ENCODE measurements at places on chromosomes 1 and 21. TPM values are rescaled to one million over a fixed set of nuclear protein-coding genes. Genes with fewer than 3 reads are reported as not detected.

DNA sequence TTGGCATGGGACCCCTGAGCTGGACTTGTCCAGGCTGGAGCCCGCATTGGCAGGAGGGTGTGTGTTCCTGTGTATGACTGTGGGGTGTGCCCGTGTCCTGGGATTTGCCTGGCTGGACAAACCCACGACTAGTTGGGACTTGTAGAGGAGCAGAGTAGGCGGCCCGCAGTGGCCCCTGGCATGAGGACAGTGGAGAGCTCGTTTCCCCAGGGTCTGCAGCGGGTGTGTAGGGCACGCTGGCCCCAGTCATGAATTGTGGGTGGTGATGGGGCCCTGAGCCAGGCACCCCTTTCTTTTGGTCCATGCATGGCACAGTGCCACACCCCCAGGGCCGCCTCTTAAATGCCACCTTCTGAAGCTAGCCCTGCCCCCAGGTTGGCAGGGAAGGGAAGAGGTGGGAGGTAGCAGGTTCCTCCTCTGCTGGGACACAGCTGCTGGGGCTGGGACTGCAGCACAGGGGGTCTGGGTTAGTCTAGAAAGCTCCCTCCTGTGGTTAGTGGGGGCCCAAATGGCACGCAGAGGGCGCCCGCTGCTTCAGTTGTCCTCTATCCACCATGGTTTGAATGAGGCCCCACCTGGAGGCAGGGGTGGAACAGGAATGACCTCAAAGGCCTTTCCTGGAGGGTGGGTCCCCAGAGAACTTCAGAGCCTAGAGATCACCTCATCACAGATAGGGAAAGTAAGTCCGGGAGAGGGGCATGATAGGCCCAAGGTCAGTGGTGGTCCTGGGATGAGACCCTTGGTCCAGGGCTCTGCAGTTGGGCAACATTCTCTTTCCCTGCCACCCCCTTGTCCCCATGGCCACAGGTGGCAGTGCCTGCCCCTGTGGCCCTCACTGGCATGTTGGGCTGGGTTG, 4.1 kb downstream of the CROCC start:
- DNase-seq = no peak

DNA sequence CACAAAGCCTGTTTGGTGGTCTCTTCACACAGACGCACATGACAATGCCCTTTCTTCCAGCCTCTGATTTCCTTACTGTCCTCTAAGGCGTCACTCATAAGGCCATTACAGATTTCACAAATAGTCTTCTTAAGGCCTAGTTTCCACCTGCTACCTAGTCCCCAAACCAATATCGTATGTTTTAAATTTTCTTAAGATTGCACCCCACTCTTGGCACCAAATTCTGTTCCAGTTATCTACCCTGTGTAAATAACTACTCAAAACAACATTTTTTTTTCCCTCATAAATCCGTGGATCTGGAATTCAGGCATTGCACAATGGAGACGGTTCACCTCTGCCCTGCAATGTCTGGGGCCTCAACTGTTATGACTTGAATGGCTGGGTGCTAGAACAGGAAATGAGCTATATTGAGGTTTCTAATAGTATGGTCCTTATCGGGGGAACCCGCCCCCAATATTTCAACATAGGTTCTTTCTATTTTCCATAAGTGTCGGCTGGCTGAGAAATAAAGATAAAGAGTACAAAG, 36.9 kb upstream of the SERTAD4 start:
- no peak for DNase-seq

DNA sequence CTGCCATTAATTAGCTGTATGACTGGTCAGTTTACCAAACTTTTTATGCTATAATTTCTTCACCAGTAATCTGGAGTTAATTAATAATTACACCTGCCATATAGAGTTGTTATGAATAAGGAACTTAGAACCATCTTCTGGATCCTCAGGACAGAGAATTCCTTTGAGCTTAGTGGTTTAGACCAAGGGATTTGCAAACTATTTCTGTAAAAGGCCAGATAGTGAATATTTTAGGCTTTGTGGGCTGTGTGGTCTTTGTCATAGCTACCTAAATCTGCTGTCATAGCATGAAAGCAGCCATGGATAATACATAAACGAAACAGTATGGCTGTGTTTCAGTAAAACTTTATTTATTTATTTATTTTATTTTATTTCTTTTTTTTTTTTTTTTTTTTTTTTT, 9.0 kb downstream of the TIMM17A start:
- DNase-seq = no peak

GRCh38 chr1:81682490-81682889, 118.2 kb upstream of the ADGRL2 start:
- peak; percentile 61 for DNase-seq

GRCh38 chr1:240575981-240576662, 35.8 kb downstream of the GREM2 start:
- DNase-seq = no peak

- no peak for DNase-seq
These were observed 50.1 kb downstream of the BCL9 start for GRCh38 chr1:147591261-147591891.

DNA sequence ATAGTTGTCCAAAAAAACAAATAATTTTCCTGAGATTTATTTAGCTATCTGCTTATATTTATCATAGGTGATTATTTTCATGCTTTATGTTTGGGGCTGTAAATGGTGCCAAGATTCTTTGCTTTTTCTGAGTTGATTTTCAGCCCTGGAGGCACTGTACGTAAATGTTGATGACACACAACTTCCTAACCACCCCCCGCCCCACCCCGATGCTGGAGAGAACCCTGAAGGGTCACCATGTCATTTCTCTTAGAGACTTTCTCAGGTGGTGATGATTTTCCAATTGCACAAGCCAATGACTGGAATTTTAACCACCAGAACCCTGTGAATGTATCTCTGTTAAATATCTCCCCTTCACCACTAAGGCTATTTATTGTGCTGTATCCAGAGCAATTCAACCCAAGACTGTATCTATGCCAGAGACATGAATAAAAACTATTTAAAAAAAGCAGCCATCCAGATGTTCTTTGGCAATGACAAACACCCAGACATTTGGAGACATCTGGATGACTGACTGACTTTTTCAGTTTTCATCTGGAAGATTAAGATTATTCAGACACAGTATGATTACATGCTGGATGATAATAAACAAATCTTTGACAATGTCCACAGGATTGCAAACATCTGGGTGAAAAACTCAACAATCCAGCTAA, 346.0 kb downstream of the LMX1A start:
- no peak for DNase-seq

DNA sequence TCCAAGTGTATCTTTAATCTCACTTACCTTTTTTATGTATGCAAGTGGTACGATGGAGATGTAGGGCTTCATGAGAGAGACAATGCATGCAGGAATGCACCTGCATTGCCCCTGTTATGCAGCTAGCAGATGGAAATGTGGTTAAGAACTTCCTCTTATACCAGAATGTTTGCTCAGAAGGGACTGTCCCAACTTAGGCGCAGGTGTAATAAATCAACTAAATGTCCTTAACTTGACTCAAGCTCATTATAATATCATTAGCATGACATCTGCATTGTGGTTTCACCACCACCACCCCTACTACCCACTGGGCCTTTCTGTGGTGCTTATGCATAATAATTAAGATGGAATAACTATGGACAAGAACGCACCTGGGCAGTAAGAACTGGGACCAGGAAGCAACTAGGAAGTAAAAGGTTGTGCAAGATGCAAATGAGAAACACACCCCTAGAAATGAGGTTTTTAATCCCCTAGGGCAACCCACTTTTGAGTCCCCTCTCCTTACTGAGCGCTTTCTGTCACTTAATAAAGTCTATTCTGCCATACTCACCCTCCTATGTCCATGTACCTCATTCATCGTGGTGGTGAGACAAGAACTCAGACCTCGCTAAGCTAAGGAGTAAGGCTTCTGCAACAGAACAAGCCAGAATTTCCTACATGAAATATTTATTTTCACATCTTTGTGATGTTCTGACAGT, 1103.3 kb upstream of the B3GALT2 start:
- no peak for DNase-seq

NFYC gene
- total RNA-seq = 49.4 TPM

DNA sequence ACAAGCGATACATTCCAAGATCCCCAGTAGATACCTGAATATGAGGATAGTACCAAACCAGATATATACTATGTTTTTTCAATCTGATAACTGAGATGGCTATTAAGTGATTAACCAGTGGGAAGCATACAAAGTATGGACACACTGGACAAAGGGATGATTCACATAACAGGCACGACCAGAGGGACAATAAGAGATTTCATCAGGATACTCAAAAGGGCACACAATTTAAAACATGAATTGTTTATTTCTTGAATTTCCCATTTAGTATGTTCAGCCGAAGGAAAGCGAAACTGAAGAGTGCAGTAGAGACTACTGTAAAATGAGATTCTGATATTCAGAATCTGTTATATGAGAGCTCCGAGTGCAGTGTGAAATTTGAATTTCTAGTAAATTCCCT, 10.6 kb downstream of the ZZZ3 start:
- DNase-seq = peak; percentile 48

LCE6A gene
- total RNA-seq = not detected

DNA sequence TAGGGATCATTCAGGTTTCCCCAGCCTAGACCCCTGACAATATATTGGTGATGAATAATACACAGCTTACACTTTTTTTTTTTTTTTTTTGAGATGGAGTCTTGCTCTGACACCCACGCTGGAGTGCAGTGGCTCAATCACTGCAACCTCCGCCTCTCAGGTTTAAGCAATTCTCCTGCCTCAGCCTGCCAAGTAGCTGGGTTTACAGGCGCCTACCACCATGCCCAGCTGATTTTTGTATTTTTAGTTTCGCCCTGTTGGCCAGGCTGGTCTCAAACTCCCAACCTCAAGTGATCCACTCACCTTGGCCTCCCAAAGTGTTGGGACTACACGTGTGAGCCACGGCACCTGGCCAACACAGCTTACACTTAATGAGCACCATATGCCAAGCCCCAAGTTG, 7.2 kb downstream of the VASH2 start:
- no peak for DNase-seq

GRCh38 chr1:114345930-114346479, 165.0 kb downstream of the TRIM33 start:
- no peak for DNase-seq

DNA sequence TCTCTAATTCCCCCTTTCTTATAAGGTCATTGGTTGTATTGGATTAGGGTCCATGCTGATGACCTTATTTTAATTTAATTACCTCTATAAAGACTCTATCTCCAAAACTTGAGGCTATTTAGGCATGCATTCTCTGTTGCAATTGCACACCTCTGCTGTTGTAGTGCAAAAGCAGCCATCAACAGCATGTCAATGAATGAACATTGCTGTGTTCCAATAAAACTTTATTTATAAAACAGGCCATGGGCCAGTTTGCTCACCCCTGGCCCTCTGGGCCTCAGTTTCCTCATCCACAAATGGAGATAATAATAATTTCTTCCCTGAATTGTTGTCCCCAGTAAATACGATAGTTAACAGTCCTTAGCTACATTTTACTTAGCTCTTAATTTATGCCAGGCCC, 100.4 kb upstream of the USP24 start:
- DNase-seq = no peak

GRCh38 chr1:233448109-233448689, 120.7 kb downstream of the MAP3K21 start:
- DNase-seq = no peak

MASP2 gene
- total RNA-seq = 0.92 TPM

- peak; percentile 51 for DNase-seq
These were observed 97.2 kb downstream of the ZFYVE9 start for GRCh38 chr1:52238887-52239707.

- DNase-seq = no peak
These were observed 27.3 kb downstream of the ZNF691 start for GRCh38 chr1:42873670-42874069.

- no peak for DNase-seq
These were observed 5.4 kb upstream of the KRTAP10-8 start for GRCh38 chr21:44606495-44606894.

LCE1B gene
- total RNA-seq = not detected

DNA sequence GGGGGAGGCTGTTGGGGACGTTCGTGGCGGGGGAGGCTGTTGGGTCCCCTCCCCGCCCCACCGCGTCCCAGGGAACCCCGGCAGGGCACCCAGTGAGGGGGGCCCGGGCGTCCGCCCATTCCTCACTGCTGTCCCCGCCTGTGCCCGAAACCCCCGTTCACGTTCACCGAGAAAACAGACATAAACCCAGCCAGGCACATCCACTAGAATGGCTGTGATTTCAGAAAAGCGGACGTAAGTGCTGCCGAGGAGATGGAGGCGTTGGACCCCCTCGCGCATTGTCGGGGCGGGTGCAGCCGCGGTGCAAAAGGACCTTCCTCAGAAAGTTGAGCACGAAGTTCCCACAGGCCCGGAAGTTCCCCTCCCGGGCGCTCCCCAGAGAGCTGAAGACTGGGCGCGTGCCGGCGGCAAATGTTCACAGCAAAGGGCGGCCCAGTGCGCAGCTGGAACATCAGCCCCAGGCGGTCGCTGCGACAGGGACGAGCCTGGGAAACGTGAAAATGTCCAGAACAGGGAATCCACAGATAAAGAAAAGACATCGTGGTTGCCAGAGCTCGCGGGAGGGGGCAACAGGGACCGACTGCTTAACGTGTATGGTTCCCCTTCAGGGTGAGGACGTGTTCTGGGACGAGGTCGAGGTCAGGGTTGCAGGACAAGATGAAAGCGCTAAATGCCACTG, 18.5 kb upstream of the SAMD11 start:
- no peak for DNase-seq

DNA sequence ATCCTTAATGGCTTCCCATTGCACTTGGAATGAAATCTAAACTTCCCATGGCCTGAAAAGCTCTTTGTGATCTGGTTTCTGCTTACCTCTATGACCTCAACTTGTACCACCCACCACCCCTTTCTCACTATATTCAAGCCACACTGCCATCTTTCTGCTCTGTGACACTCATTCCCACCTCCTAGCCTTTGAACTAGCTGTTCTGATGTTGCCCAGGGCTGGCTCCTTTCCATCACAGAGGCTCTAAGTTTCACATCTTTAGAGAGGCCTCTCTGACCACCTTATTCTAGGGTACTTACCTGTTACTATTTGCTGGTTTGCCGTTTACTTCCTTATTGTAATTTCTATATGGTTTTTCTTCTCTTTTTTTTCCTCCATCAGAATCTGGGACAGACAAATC, 4.2 kb downstream of the MPZL1 start:
- DNase-seq = no peak

PGLYRP3 gene
- total RNA-seq = not detected

GRCh38 chr1:75708910-75709309, 15.6 kb upstream of the ACADM start:
- DNase-seq = peak; percentile 82

CD1C gene
- not detected for total RNA-seq

DNA sequence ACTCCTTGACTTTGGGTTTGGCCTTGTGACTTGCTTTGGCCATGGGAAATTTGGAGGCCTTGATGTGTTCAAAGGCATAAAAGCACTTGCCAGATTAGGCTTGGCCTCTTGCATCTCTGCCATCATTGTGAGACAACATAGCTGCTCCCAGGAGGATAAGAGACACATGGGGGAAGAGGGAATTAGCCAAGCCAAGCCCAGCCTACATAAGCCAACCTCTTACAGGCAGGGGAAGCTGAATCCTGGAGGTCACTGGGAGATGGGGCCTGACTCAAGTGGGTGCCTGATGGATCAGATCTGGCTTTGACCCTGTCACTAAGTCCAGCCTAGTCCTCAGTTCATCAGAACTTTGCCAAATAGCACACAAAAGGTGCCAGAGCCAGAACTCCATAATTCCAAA, 37.6 kb upstream of the HMGB4 start:
- no peak for DNase-seq

- DNase-seq = no peak
These were observed 224.0 kb downstream of the FGGY start for GRCh38 chr1:59520827-59521418.
